Central memory CD4-positive, alpha-beta T cell (primary cell): ENCODE measurements at places on chromosomes 4 and X.

GRCh38 chr4:1318488-1319213 lies 28.4 kb upstream of the UVSSA start:
- DNase-seq, result no peak

DNA sequence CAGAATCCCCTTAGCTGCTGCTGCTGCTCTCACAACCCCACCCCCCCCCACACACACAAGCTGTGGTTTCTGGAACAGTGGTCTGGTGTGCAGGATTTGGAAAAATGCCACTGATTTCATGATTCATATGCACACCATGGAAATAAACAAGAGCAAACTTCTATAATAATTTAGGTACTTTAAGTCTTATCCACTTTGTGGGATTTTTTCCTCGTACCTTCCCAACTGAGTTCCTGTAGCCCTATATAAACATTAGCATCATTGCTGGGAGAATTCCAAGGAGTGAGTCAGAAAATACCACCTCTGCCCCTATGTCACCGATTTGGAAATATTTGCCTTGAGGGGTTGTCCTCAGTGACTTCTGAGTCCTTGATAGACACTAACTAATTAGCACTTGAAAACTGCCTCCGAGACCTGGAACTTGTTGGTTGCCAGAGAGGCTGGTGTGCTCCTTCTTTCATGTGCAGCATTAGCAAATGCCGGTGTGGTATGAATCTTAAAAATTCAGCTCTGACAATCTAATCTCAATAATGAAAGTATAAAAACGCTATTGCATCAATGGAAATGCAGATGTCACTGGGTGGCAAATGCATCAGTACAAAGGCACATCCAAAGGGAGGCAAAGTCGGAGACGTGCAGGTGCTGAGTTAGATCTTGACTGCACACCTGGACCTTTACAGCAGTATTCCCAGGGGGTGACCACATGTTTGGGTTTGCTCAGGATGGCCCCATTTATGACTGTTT lies 61.8 kb downstream of the CPE start:
- DNase-seq, result no peak

DNA sequence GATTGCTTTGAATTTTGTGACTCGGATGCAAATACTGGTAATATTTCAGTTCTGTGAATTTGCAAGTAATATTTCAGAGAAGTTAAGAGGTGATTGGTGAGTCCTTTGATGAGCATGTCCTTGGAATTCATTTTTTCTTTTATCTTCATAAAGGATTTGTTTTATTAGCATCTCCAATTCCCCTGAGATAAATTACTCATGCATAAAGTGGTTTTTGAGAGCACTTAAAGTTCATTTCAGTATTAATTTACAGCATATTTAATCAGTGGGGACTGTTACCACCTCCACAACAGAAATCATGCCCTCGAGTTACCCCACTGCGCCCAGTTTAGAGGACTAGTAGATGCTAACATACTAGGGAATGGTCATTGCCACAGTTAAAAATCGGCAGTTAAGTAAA lies 65.0 kb downstream of the ZFX start:
- DNase-seq, result no peak

DNA sequence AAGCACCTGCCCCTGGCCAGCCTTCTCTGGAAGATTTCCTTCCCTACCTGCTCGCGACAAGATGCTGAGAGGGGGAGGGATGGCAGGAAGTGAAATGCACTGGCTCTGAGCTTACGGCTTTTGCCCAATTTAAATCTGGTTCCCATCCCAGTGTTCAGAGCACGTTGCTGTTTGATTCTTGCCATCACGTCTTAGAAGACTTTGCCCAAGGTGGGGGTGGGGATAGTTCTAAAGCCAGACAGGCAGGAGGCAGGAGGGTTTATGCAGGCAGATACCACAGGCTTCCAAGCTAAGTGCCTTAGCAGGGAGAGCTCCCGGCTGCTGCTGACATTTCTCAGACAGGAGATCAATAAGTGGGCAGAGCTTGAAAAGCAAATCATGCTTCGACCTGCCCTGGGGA lies 393.9 kb downstream of the MID1IP1 start:
- no peak for DNase-seq

DNA sequence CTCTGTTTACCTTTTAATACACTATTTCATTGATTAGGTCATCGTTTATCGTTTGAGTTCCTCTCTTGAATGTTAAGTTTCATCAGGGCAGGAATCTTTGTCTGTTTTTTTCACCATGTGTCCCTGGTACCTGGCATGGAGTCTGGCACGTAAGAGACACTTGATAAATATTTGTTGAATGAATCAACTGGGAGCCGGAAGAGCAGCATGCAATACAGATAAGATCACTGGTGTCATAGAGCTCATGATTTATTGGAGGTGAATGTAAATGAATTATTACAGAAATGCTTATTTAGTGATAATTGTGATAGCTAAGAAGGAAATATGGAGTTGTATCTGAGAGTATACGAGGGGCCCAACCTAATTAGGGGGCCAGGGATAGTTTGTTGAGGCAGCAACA lies 62.8 kb downstream of the UCHL1 start:
- no peak for DNase-seq

- no peak for DNase-seq
These were observed 29.7 kb downstream of the PARM1 start for GRCh38 chr4:74962584-74962983.

GRCh38 chrX:100623001-100623400 lies 13.6 kb downstream of the TSPAN6 start:
- DNase-seq, result no peak

DNA sequence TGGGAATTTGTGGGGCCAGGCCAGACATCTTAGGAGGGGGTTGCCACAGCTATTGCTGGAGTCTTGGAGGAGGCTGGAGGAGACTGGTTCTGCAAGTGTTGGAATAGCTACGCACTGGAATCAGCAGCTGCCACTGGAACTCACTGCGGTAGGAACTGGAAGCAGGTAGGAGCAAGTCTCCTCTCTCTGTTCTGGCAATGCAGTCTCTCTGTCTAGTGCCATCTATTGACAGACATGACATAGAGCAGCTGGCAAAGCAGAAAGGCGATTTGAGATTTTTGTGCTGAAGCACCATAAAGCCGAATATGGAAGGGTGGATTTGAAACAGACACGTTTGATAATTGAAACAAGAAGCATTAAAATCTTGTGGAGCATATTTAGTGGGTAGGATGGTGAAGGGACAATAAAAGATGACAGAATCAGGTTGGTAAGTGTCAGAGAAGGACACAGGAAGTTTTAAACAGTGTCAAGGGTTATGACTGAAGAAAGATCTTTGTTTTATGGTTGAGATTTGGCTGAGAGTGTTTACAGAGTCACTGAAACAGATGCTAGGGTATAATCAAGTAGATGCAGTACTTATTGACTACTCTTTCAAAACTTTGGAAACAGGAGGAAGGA lies 23.5 kb upstream of the SYNPO2 start:
- peak; percentile 15 for DNase-seq

DNA sequence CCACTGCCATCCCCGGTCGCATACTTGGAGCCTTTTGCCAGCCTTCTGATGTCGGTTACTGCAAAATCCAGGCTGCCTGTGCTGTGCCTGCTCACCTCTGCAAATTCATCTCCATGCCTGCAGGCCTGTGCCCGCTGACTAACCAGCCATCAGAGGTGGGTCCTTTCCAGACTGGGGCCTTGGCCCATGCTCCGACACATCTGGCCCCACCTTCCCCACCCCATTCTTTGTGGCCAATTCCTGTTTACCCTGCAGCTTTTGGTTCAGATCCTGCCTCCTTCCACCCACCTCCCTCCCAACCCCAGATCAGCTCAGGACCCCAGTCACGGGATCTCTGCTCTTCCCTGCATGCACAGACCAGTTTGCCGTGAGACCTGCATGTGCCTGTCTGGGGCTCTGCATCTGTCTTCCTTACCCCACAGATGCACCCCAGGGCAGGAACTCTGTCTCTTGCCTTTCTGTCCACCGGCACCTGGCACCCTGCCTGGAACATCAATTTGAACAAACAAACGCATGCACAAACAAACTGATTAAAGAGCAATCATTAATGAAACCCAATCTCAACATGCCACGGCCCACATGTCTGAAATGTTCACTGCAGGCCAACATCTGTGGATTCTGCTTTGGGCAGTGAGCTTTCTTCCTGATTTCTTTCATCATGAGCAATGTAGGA lies 112.8 kb upstream of the PSAPL1 start:
- no peak for DNase-seq

GRCh38 chr4:180664766-180665368 lies 1578.3 kb upstream of the TENM3 start:
- DNase-seq, result peak; percentile 10

- no peak for DNase-seq
These were observed 28.5 kb downstream of the CAMK2D start for GRCh38 chr4:113732967-113733527.

- no peak for DNase-seq
These were observed 269.2 kb downstream of the TRIML1 start for GRCh38 chr4:188408244-188409030.

DNA sequence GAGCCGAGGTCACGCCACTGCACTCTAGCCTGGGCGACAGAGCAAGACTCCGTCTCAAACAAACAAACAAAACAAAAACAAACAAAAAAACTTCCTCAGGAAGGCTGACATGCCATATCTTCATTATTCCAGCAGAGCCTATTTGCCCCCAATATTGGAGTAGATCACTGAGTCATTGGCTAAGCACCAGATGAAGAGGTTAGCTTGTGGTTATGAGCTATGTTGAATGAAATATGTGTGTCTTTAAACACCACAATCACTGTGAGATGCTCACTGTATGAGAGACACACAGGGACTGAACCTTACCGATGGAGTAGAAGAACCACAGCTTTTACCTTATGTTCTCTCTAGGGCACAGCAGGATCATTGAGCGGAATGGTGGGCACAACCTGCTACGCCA lies 122.1 kb upstream of the EOLA2 start:
- DNase-seq, result no peak

DNA sequence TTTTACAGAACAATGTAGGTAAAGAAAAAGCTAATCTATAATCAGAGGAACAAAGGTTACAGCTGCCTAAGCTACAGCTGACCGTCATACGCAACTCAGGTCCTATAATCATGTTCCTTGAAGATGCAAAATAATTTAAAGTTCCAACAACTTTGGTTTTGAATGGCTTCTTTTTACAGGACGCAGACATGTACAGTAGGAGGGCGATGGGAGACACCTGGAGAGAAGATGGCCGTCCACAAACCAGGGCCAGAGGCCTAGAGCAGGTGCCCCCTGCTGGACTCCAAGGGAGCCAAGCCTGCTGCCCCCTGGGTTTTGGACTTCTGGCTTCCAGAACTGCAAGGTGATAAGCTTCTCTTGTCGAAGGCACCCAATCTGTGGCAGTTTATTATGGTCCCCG lies 10.6 kb downstream of the HGFAC start:
- DNase-seq, result no peak

GRCh38 chr4:164601653-164602052 lies 152.3 kb upstream of the SMIM31 start:
- no peak for DNase-seq

GRCh38 chrX:39956803-39957394 lies 140.9 kb downstream of the BCOR start:
- no peak for DNase-seq

DNA sequence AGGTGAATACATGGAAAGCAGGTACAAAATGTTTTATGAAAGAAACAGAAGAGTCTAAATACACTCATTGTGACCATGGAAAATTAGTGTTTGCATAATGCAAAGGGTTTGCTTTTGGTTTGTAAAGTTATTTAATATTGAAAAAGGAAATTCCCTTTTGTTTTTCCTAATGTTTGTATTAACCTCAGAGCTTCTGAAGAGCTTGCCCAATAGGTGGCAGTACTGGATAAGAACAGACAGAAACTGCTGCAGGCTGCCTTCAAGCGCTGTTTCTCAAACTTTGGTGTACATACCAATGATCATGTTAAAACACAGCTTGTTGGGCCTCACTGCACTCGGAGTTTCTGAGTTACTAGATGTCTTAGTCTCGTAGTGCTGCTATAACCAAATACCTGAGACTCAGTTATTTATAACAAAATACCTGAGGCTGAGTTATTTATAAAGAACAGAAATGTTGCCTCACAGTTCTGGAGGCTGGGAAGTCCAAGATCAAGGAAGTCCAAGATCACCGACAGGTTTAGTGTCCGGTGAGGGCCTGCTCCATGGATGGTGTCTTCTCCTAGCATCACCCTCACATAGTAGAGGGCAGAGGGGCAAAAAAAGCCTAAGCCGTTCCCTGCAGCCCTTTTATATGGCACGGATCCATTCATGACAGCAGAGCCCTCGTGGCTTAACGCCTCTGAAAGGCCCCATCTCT lies 54.2 kb downstream of the SUPT20HL2 start:
- DNase-seq, result no peak

GRCh38 chr4:47486231-47486673 lies 1.2 kb downstream of the ATP10D start:
- DNase-seq, result no peak

- no peak for DNase-seq
These were observed 57.5 kb upstream of the ZCCHC13 start for GRCh38 chrX:74246524-74246923.

DNA sequence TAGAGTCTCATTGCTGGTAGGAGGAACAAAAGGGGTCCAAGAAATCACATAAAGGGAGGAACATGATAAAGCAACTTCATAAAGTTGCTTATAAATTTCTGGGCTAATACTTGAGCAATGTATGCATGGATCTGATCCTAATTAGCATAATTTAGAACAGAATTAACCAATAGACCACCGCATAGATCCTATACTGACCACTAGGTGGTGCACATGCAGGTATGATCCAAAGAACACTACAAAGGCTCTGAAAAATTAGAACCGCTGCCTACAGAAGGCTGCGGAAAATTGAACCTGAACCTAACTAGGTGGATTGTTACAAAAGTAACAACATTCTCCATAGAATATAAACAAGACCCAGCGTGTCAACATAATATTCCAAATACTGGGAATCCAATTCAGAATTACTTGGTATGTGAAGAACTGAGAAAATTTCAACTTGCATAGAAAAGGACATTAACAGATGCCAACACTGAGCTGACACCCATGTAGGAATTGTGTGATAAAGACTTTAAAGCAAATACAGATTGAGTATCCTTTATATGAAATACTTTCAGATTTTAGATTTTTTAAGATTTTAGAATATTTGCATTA lies 23.3 kb downstream of the BRCC3 start:
- DNase-seq, result peak; percentile 35

GRCh38 chrX:110125446-110126162 lies 122.7 kb downstream of the TMEM164 start:
- DNase-seq, result no peak

DNA sequence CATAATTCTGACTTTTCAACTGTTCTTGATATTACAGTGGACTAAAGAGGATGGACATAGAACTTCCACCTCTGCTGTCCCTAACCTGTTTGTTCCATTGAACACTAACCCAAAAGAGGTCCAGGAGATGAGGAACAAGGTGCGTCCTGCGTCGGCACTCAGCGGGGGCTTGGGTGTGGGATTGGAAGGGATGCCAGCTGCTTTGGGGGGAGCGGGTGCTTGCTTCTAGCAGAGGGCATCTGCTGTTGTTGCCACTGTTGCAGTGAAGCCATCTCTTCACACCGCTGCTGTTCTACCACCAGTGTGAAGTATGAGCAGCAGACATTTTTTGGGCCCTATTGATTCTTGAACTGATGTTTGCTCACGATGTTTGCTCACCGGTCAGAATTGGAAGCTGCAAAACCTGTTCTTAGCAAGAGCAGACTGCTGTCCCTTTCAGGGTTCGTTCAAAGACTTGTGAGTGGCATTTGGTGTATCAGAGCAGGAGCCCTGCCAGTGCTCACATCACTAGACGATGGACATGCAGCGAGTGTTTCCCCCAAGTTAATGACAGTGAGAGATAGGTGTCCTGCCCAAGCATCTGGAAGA lies 55.4 kb downstream of the NOP14 start:
- no peak for DNase-seq
